ENCODE measurements at places on chromosomes 4 and X. TPM values are rescaled to one million over a fixed set of nuclear protein-coding genes. Genes with fewer than 3 reads are reported as not detected.

The AKAP14 gene
- total RNA-seq: 0.97 TPM

The FGB gene
- not detected for total RNA-seq

The FAAH2 gene
- total RNA-seq: 4.8 TPM

The FAM47E gene
- 1.4 TPM for total RNA-seq

The CENPU gene
- total RNA-seq: not detected

- no peak for DNase-seq
These were observed 241.7 kb upstream of the TLL1 start for GRCh38 chr4:165631208-165631894.

- DNase-seq: no peak
These were observed 86.0 kb downstream of the NDST3 start for GRCh38 chr4:118120120-118120760.

DNA sequence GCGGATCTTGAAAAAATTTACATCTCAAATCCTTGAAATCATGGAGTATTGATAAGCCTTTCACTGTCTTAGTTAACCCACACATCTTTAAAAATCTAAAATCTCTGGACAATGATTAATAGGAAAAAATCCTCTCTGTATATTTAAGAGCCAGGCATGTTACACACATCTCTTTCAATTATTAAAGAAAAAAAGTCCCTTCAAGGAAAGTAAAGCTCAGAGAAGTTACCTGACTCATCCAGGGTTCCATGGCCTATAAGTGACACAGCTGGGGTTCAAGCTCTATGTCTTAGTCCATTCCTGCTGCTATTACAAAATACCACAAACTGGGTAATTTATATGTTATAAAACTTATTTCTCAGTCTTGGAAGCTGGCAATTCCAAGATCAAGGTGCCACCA, 14.2 kb upstream of the FGF16 start:
- DNase-seq: no peak

- DNase-seq: no peak
These were observed 4.0 kb upstream of the PCDH7 start for GRCh38 chr4:30716158-30716557.

GRCh38 chrX:136766785-136767103, 14.0 kb downstream of the ARHGEF6 start:
- peak; percentile 17 for DNase-seq

DNA sequence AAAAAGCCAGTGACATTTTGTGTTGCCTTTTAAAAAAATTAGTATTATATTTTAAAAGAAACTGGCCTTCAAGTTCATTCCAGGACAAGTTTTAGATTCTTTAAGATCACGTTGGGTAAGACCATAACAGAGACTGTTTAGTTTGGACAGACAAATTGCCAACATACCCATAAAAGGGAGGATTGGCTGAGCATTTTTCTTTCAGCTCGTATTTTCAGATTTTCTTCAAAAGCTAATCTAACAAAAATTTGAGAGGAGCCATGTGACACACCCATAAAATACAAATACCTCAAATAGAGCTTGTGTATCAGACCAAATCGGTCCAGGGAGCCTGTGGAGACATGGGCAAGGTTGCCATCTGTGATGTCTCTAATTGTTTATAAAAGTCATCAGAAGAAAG, 74.6 kb upstream of the C1QTNF7 start:
- no peak for DNase-seq

- no peak for DNase-seq
These were observed 339.0 kb upstream of the BOD1L1 start for GRCh38 chr4:13966231-13967195.

Measured in uterus (tissue), 4 donors.